ENCODE measurements at places on chromosomes 7 and 10. TPM values are rescaled to one million over a fixed set of nuclear protein-coding genes. Genes with fewer than 3 reads are reported as not detected.

Gene MEPCE
- total RNA-seq: 14.0 TPM

Gene NRP1
- 37.6 TPM for total RNA-seq

Gene CUBN
- 3.6 TPM for total RNA-seq

Gene ATRNL1
- 3.0 TPM for total RNA-seq

Gene MYH16
- under 0.01 TPM for total RNA-seq

Gene PUS7
- total RNA-seq: 10.6 TPM

Gene LRRC4
- under 0.01 TPM for total RNA-seq

Gene TWNK
- total RNA-seq: 1.8 TPM

Gene FOXI2
- total RNA-seq: not detected

Gene PTPRZ1
- total RNA-seq: 18.5 TPM

Gene SEMA3D
- total RNA-seq: 0.66 TPM

Gene EMX2
- total RNA-seq: not detected

Gene CLCN1
- total RNA-seq: not detected

Gene THSD7A
- 0.66 TPM for total RNA-seq

Gene NRAP
- not detected for total RNA-seq

Gene GPR37
- 2.6 TPM for total RNA-seq

Gene FGL2
- total RNA-seq: 4.3 TPM

Gene AEBP1
- total RNA-seq: 39.2 TPM
